ENCODE measurements at places on chromosomes 4 and X.
A peak's percentile ranks its signal among the peaks of the same experiment; 100 is the strongest.

DNA sequence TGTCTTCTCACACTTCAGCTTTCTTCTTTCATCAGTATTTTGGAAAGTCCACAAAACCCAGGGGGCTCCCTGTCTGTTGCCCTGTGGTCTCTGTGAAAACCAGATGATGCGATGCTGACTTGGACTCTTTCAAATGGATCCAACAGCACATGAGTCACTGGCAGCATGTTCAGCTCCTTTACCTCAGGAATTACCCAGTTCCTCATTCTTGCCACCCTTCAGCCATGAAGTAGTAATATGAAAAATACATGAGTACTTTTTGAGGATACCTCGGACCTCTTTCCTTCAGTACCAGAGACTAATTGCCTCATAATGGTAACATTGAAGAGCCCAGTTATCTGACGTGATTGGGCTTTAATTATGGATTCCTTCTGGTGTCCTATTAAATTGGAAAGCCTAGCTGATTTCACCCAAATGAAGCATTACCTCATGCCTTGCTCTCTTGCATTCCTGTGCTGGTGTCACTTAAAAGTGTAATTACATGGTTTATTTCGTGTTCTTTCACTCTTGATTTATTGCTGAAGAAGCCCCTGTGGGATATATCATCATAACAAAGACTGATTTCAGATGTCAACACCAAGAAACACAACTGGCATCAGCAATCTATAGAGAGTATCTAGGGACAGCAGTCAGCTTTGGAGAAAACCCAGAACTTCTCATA, 63.4 kb downstream of the NFKB1 start:
- DNase-seq: peak; percentile 18

GRCh38 chr4:57074744-57075143, 35.4 kb downstream of the IGFBP7 start:
- DNase-seq: peak; percentile 44

- no peak for DNase-seq
Measured at GRCh38 chr4:85391071-85391470, 83.9 kb upstream of the ARHGAP24 start.

GRCh38 chr4:106671716-106672115, 303.1 kb upstream of the GIMD1 start:
- DNase-seq: no peak

DNA sequence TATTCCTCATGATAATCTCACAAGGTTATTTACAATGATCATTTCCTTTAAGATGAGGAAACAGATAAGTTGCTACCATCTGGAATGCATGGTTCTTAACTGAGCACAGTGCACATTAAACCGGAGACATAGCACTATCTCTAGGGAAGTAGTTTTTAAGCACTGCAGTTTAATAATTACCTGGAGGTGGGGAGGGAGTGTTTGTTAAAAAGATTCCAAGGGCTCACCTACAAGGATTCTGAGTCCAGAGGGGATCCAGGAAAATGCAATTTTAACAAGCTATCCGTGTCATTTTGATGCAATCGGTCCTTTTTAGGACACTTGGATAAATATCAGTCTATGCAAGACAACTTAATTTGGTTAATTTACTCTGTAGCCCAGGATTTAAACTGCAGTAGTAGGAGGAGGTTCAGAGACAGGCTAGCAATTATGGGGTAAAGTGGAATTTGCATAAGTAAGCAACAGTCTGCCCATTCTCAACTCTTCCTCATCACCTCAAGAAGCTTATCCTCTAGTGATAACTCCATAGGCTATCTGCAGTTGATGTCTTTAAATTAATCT, 2.8 kb upstream of the PDLIM5 start:
- DNase-seq: no peak

DNA sequence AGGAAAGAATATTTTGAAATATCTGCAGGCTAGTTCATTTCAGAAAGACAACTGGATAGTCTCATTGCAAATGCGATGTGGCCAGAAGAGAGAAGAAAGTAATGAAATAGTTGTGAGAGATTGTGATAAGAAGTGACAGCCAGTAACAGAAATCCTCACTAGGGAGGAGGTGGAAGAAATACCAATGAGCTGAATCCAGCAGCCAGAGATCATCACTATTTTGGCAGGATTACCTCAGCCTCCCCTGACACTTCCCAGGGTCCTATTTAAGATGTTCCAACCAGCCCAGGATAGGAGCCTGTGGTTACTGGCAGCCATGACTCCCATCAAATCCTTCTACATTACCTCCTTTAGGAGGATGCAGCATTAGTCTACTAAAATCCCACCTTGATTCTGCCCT, 76.7 kb upstream of the ARHGAP24 start:
- DNase-seq: peak; percentile 7

DNA sequence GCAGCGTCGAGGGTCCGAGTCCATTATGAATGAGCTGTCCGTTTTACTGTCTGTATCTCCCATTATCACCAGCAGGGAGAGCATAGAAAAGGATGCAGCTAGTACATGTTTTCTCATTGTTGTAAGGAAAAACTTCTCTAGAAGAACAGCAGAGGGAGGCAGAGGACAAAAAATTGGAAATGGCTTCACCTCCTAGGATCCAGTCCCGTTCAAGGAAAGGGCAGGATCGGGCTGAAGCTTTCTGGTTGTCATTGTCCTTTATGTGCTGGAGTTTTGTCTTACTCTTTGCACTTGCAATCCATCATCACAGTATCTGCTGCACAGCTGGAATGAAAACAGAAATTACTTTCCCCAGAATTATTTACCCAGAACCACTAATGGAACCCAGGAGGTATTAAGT, 14.7 kb downstream of the NDP start:
- DNase-seq: peak; percentile 65

DNA sequence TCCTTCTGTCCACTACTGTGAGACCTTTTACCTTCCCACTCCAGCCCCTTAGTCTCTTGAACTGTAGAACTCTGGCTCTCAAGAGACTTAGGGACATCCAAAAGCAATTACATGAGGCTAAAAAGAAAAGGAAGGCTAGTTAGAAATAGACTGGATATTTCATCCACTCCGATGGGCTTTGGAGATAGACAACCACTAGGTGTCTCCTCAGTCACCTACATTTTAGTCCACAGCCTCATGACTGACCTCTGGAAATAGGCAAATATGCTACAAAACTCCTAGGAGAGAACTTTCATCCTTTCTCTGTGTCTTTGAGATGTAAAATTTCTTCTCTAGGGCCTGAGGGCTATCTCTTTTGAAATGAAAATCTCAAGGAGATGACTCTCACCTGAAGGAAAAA, 45.1 kb upstream of the LAMP2 start:
- DNase-seq: peak; percentile 5

DNA sequence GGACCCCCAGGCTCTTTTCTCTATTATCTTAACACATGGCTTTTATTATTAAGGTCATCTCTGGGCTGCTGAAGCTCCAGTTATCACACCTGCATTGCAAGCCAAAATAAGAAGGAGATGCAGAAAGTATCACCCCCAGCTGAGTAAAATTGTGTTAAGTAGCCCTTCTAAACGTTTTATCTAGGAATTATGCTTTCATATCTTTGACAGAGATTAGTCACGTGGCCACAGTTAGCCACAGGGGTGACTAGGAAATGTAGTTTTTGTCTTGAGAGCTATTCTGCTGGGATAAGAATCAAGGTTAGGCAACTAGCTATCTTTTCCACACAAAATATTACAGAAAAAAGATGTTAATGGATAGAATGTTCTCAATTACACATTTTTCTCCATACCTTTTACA, 102.1 kb downstream of the ANXA3 start:
- DNase-seq: no peak

DNA sequence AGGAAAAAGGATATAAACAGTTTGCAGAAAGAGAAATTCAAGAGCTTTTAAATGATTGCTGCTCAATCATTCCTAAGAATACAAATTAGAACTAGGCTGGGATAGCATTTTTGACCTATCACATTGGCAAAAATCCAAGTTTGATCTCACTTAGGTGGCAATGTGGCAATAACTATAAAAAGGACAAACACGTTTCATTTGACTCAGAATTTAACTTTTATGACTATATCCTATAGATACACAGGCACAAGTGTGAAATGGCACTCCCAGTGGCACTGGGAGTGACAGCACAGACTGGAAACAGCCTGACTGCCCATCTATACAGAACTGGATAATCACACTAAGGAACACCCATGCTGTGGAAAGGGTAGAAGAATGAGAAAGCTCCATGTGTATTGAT, 11.1 kb downstream of the CENPU start:
- DNase-seq: no peak

GRCh38 chrX:42602566-42602965, 175.4 kb downstream of the PPP1R2C start:
- no peak for DNase-seq

DNA sequence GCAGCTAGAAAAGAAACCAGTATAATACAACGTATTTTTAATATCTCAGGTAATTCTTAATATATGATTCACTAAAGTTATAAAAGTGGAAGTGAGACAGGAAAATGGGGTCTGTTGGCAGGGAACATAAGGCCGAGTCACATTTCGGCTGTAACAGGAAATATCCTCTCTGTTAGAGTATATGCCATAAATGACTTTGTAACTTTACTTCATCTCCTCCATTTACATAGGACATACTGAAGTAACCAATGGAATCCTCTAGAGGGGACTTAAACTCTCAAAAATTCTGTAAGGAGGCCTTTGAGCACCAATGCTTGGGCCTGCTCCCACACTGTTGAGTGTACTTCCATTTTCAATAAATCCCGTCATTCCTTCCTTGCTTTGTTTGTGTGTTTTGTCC, 71.3 kb downstream of the ANKRD17 start:
- no peak for DNase-seq

Measured in AG08396 (cell line).